Stimulated activated CD4-positive, alpha-beta T cell treated with anti-CD3 and anti-CD28 coated beads, TNF-alpha, amount 100 ng/mL, for 4 hours (primary cell): ENCODE measurements at places on chromosomes 3 and 15.

DNA sequence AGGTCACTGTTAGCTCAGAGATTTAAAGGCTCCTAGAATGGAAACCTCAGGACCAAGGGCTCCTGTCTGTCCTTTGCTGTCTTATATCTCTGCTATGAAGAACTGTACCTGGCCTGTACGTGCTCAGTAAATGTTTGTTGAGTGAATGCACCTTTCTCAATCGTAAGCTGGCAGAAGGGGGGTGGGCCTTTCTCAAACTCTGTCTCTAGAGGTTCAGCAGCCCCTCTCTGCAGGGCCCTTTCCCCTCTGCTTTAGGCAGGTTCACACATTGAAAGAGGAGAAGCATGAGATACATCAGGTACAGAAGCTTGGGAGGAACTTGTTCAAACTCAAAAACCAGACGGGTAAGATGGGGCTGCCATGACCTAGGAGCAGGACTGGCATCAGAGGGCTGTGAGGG is 155.6 kb downstream of the GOLGA6L4 start:
- DNase-seq, result no peak

DNA sequence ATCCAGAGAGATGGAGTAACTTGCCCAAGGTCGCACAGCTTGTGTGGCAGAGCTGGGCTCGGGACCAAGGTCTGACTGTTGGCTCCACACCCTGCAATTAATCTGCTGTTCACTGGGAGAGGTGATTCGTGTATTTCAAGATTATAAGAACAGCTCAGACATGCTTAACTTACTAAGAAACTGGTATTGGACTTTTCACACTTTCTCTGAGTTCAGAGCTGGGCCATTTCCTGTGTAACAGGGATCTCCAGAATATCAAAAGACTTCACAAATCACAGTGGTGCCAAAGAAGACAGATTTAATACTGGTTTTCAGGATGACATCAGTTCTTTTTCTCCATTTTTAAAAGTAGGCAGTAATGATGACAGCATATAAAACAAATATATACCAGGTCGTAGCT is 156.8 kb upstream of the UBE2E1 start:
- DNase-seq, result no peak

DNA sequence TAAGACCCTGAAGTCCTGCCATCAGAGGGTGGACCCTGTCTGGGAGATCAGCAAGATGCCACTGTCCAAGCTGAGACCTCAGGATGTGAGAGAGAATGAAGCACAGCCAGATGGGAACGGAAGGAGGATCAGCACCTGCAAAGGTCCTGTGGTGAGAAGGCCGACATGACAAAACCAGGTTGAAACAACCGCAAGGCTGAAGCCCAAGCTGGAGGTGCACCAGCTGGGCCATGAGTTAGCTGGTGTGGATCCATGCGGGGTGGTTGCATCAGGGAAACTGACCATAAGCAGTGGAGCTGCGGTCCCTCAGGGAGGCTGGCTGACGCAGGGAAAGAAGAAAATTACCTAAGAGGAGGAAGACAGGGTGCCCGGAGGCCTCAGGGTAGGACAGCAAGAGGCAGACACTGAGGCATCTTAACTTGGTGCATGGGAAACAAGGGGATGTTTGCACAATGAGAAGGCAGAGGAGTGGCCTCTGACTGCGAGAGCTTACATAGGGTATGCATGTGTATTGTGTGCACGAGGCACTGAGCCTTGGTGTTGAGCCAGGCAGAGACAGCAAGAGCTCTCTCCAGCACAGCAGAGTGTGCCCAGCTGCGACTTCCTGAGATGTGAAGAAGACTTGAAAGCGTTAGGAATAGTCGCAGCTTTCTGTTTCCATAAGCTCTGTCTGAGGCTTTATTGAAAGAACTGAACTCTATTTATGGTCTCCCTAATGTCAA is 497.7 kb downstream of the OCA2 start:
- no peak for DNase-seq

DNA sequence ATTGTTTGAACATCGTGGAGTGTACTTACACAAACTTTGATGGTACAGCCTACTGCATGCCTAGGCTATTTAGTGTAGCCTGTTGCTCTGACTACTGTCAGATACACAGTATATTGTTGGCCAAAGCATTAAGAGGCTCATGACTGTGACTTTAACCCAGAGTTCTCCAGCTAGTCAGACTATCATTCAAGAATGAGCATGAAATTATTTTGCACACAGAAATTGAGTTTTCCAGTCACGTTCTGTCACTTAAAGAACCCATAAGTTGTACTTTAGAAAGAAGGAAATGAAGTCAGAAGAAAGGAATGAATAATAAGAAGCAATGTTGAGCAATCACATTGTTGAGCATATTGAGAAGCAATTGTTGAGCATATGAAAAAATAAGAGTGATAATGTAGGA is 37.6 kb upstream of the SLC22A13 start:
- DNase-seq, result no peak

DNA sequence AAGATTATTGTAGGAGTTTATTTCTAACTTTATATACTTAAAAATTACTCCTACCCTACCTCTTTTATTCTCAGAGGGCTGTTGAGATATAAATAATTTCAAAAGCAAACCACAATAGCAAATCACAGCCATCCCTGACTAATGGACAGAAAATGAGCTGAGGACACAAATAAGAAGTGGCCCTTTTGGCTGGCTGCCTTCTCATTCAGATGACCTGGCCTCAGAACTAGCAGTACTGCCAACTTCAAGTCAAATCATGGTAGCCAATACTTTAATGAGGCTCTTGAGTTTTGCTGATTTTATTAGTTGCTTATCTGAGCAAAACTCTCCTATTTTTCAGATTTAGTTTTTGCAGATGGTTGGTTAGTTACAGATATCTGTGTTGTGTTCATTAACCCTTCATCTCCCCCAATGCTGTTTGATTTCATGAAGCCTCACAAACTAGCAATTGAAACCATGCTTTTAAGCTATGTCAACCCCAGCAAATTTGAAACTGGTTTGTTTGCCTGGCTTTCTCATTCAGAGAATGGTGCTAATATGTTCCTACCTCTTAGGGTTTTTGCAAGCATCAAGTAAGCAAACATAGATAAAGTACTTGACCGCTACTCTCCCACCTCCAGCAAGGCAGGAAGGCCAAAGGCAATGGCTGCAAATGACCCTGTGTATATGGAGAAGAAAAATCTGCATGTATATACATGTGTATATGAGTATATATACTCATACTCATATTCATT is 73.4 kb upstream of the HACD2 start:
- DNase-seq, result no peak

DNA sequence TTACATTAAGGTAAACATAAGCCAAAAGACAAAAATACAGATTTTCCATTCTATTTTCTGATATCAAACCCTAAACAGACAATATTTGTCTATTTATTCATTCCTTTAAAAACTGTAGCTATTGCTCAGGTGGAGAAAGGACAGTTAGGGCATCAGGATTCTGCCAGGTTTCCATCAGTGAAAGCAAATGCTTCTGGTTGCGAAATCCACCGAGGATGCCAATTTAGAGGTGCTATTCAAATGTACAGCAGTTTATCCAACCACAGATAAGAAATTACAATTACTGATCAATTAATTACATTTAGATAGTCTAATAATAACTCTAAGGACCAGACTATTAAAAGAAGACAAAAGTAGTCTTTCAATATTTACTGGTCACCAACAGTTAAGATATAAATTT is 3.9 kb downstream of the TOMM70 start:
- DNase-seq, result no peak

DNA sequence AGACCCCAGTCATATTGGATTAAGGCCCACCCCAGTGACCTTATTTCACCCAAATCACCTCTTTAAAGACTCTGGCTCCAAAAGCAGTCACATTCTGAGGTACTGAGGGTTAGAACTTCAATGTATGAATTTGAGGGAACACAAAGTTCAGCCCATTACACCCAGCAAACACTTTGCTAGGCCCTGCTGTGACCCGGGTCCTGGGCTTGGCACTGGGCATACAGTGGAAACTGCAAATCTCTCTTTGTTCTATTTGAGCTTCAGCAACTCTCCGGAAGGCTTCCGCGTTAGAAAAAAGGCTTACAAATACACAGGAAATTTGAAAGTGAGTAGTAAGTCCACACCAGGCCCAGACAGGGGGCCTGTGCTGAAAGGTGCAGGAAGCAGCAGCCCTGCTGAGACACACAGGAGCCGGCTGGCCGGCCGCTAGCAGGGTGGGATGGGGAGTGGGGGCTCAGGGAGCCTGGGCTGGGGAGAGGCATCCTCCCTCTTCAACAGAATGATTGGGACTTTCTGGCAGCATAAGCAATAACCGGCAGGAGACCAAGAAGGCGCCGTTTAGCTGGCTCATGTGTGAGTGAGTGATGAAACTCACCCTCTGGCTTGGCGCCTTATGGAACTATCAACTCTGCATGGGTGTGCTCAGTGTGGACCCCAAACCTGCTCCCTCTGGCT is 13.0 kb downstream of the LIPC start:
- no peak for DNase-seq

DNA sequence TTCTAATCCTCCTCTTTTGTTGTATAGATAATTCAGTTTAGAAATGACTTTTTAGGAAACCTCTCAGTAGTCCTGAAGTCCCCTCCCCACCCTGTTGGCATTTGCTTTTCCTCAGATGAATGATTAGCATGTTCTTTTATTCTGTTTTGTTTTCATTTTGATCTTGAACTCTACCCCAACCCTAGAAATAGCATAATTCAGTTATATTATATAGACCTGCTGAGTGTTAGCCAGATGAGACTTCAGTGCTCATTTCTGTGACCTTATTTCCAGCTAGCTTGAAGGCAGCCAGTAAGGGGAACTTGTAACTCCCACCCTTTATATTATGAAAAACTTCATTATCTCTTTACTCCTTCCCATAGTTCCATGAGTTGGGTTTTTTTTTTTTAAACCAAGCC is 41.2 kb downstream of the SNRK start:
- no peak for DNase-seq
